Stimulated activated naive CD8-positive, alpha-beta T cell treated with anti-CD3 and anti-CD28 coated beads, Interleukin-15, amount 100 ng/mL, for 72 hours (primary cell): ENCODE measurements at places on chromosomes 5 and 9.

DNA sequence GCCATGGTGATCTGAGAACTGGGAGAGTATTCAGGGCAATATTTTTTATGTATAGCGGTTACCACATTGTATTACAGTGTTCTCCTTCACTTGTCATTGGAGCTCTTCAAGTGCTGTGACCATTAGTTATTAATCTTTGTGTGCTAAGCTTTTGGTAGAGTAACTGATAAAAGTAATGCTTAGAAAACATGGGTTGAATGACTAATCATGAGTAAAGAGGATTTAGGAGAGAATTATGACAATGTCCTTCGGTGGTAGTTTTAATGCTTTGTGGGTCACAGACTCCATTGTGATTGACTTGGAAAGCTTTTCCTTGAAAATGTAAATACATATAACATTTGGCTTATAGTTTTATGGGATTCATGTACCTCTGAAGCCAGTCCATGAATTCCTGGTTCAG, 21.4 kb downstream of the TGFBR1 start:
- no peak for DNase-seq

GRCh38 chr9:93954434-93955061, 607 bp downstream of the BARX1 start:
- no peak for DNase-seq

DNA sequence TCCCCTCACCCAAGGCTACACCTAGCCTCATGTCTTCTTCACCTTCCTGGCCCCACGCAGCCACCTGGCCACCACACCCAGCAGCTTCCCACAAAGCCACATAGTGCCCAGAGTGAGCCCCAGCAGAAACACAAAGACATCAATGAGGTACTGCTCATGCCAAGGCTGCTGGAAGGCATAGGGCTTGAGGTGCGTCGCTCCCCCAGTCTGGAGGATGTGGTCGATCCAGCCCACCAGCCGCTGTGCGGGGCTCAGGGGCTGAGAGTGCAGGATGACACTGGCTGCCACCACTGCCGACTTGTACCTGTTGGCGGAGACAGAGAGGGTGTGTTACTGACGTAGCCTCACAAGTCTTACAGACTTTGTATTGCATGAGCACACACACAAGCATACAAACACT, 15.8 kb upstream of the CAPSL start:
- DNase-seq = peak; percentile 5

DNA sequence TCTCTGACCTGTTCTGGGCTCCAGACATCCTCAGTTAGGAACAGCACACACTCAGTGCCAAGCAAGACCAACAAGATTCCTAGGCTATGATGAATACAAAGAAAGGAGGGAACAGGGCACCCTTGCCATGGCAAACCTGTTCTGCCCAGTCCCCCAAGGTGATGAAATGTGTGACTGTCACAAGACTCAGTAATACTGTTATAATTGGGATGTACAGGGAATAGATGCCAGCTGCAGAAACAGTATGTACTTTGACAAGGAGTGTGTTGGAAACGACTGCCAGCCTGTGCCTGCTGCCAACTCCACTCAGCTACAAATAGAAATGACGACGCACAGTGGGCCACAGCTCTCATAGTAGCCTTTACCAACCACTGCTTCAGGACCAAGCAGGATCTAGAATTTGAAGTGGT, 453.0 kb downstream of the EFNA5 start:
- DNase-seq = no peak

DNA sequence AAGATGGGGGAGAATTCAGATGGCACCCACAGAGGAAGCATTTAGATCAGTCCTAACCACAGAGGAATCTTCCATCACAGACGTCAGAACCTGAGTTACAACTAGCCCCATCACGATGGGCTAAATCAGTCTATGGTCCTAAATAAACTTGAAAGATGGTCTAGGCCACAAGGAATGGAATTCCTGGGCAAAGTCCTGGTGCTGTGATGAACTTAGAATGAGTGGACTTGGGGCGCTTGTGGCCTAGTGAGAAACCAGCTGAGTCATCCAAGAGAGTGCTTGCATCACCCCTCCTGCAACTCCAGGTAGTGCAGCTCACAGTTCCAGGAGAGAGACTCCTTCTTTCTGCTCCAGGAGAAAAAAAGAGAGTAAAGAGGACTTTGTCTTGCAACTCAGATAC, 722.9 kb upstream of the RGMB start:
- no peak for DNase-seq

DNA sequence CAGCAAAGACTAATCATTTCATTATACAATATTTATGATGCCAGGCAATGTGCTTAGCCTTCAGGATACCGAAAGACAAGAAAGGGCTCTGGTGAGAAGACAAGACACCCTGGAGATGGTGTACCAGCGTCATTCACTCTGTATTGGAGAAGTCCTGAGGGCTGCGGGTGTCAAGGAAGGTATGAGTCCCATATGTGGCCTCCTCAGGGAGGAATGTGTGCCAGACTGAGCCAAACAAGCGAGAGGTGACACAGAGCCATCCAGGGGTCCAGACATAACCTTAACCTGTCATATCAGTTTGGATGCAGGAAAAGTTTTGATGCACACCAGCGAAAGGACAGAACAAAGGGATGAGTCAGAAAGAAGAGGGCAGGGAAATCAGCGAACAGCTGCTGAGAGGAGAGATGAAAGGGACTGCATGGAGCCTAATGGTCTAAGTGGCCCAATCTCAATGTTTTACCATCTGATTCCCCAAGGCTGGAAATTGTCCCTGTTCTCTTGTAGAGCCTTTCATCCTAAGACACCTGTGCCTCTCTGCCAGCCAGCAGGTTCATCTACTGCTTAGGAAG, 38.9 kb downstream of the ADRA1B start:
- no peak for DNase-seq

- no peak for DNase-seq
Observed at GRCh38 chr9:125428902-125429467, 167.4 kb downstream of the GAPVD1 start.

- no peak for DNase-seq
Observed at GRCh38 chr5:103497781-103498180, 64.8 kb downstream of the NUDT12 start.

DNA sequence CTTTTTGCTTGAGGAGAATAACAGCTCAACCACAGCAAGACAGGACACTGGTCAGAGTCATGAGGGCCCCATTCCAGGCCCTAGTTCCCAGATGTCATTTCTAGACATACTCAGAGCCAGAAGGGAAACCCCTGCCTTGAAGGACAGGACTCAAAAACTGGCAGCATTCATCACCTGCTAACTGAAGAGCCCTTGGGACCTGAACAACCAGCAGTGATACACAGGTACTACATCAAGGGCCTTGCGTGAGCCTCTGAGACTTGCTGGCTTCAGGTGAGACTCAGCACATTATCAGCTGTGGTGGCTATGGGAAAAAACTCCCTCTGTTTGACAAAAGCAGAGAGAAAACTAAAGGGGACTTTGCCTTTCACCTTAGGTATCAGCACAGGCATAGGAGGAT, 22.6 kb downstream of the TMEM267 start:
- no peak for DNase-seq

DNA sequence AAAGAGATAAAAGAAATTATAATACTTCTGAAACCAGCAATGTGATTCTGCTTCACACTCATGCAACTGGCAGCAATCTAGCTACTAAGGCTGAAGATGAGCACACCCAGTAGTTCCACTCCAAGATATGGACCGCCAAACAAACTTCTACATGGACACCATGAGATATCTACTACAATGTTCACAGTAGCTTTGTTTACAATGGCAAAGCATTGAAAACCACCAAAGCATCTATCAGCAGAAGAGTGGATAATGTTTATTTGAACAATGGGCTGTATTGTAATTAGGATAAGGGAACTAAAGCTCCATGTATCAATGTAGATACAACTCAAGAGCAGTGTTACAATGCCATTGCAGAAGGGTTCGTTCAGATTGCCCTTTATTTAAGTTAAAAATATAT, 91.2 kb upstream of the ERBIN start:
- DNase-seq = no peak

- peak; percentile 66 for DNase-seq
Observed at GRCh38 chr5:79236970-79237739, 1.2 kb downstream of the JMY start.
